ENCODE measurements at places on chromosomes 2 and 18. TPM values are rescaled to one million over a fixed set of nuclear protein-coding genes. Genes with fewer than 3 reads are reported as not detected.

- H3K4me1 ChIP-seq = no peaks in the 10 kb centered on the region
- H3K36me3 ChIP-seq = no peaks in the 10 kb centered on the region
- DNase-seq = no peak
- no peak overlapping the region for H3K4me3 ChIP-seq
Measured at GRCh38 chr18:27136208-27136535, 48.9 kb downstream of the CHST9 start.

GRCh38 chr2:103961862-103962261 lies 892.1 kb upstream of the POU3F3 start:
- H3K36me3 ChIP-seq = no peaks in the 10 kb centered on the region
- H3K27me3 ChIP-seq = no peaks in the 10 kb centered on the region
- H3K4me1 ChIP-seq = no peaks in the 10 kb centered on the region
- H3K27ac ChIP-seq = no peak overlapping the region
- H3K4me3 ChIP-seq = no peak overlapping the region
- DNase-seq = no peak

- H3K4me1 ChIP-seq = no peaks in the 10 kb centered on the region
- H3K36me3 ChIP-seq = no peaks in the 10 kb centered on the region
- H3K4me3 ChIP-seq = no peak overlapping the region
- H3K27me3 ChIP-seq = no peaks in the 10 kb centered on the region
Measured at GRCh38 chr2:72969706-72970105, 52.4 kb downstream of the EMX1 start.

- no peak overlapping the region for H3K4me3 ChIP-seq
- no peak for DNase-seq
- H3K27me3 ChIP-seq = no peaks in the 10 kb centered on the region
- H3K36me3 ChIP-seq = no peaks in the 10 kb centered on the region
- H3K27ac ChIP-seq = no peak overlapping the region
- peaks cover 15% of the 10 kb centered on the region for H3K4me1 ChIP-seq
Measured at GRCh38 chr2:236944561-236944960, 141.1 kb upstream of the COPS8 start.

DNA sequence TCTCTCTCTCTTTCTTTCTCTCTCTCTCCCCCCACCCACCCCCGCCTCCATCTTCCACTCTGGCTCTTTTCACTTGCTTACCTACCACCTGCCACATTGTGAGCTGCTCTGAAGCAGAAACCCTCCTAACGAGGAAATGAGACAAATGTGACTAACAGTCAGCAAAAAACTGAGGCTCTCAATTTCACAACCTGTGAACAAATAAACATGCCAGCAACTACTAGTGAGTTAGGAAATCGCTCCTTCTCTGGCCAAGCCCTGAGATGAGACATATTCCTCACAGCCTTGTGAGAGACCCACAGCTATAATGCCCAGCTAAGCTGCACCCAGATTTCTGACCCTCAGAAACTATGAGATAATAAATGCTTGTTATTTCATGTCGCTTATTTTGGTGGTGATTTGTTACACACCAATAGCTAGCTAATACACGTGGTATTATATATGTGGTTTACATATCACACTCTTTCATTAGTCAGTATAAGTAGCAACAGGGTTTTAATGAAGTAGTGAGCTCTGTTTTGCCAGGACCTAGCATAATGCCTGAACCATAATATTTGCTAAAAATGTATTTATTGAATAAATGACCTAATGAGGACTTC lies 8.4 kb upstream of the ZNF521 start:
- no peak overlapping the region for H3K27ac ChIP-seq
- no peak for DNase-seq
- H3K36me3 ChIP-seq = no peaks in the 10 kb centered on the region

Gene FAM237A
- not detected for total RNA-seq
